Stimulated activated CD4-positive, alpha-beta T cell treated with anti-CD3 and anti-CD28 coated beads, TNF-alpha, amount 100 ng/mL, for 4 hours (primary cell): ENCODE measurements at places on chromosomes 1 and 21.

GRCh38 chr1:45969866-45970265 lies 162.6 kb downstream of the PIK3R3 start:
- DNase-seq = no peak

DNA sequence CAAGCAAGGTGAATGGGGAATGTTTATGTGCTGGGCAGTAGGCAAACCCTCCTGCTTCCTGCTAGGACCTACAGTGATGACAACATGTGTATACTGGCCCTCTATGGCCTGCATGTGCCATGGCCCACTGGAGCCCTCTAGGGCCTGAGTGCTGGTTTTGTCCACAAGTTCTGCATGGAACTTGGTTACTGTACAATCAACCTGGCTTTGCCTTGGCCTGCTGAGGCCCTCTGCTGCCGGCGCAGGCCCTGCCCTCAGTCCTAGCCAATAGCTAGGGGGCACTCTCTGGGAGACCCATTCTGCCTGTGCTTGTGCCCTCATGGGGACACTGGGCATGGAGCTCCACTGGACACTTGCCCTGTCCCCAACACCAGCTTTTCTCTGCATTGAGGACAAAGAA lies 138.6 kb upstream of the NGF start:
- no peak for DNase-seq

DNA sequence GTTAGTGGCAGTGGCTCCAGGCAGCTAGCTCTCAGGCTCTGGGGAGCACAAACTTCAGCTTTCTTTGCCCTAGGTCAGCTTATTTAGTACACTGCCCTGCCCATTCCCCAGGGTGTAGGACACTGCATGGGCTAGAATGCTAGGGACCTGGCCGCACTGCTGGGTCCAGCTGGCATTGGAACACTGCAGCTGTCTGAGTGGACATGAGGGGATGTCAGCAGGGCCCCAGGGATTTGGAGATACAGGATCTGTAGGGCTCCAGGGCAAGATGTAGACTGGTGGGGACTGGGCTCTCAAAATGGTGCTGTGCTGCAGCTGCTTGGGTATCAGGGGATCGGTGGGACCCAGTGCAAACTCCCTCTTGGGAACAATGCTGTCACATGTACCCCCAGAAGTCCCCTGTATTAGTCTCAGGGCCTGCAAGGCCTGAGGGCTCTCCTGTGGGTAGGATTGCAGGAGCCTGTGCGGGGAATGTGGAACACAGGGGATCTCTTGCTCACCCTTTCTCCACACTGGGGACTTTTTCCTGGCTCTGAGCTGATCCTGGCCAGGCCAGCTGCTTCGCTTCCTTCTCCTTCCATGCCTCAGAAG lies 25.2 kb upstream of the TTC22 start:
- DNase-seq = no peak

- DNase-seq = no peak
Observed at GRCh38 chr1:208349694-208350330, 105.6 kb upstream of the PLXNA2 start.

GRCh38 chr1:90957497-90957896 lies 64.3 kb downstream of the ZNF644 start:
- no peak for DNase-seq

DNA sequence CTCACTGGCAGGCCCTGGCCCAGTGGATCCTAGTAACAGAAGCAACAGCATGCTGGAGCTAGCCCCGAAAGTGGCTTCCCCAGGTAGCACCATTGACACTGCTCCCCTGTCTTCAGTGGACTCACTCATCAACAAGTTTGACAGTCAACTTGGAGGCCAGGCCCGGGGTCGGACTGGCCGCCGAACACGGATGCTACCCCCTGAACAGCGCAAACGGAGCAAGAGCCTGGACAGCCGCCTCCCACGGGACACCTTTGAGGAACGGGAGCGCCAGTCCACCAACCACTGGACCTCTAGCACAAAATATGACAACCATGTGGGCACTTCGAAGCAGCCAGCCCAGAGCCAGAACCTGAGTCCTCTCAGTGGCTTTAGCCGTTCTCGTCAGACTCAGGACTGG lies 7.7 kb downstream of the CGN start:
- DNase-seq = no peak

DNA sequence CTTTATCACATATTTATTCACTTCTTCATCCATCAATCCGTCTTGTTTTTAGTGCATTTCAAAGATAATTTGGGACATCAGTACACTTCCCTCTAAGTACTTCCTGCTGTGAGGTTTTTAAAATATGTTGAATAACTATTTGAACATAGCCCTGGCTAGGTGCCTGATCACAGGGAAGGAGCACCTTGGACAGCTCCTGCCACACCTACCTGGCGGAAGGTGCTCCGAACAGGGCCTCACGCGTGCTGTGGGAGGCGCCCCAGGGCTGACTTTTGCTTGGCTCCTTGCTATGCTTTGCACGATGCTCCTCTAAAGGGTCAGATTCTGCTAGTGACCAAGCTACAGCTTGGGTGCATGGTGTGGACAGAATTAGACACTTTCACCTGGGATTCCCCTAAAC lies 4.9 kb upstream of the ATXN7L2 start:
- DNase-seq = no peak

- no peak for DNase-seq
Observed at GRCh38 chr21:17613242-17613676, 558 bp upstream of the BTG3 start.

- DNase-seq = no peak
Observed at GRCh38 chr1:168470901-168471431, 72.8 kb downstream of the XCL2 start.
